ENCODE measurements at places on chromosomes 3 and 15.

- DNase-seq, result peak; percentile 90
These were observed 9.8 kb downstream of the HEG1 start for GRCh38 chr3:125045965-125046364.

- peak; percentile 70 for DNase-seq
These were observed 59.9 kb downstream of the OXSM start for GRCh38 chr3:25849641-25850385.

DNA sequence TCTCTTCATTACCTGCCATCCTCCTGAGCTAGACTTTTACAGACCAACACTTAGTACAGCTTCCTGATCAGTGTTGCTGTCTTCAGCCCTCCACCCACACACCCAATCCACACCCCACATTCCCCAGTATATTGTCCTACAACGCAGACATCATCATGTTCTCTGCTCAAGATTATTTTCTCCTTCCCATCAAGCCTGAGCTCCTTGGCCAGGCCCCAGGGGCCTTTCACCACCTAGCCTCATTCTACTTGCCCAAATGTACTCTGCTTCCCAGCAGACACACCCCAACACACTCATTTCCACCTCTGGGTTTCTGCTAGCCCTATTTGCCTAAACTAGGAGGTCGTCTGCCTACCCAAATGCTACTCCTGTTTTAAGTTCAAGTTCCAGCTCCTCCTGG is 37.0 kb downstream of the DAPK2 start:
- no peak for DNase-seq

DNA sequence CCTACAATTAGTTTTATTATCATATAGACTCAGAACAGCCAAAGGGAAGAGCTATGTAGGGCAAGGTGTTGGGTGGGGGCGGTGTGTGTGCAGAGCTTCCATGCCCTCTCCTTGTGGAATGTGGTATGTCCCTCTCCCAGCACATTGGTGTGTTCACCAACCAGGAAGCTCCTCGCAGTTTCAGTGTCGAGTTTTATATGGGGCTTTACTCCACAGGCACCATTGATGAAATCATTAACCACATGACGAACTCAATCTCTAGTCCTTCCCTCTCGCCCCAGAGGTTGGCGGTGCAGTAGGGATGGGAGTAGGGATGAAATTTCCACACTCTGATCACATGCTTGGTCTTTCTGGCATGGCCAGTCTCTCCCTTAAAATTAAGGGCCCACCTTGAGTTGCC is 13.6 kb upstream of the SRP14 start:
- DNase-seq, result no peak

DNA sequence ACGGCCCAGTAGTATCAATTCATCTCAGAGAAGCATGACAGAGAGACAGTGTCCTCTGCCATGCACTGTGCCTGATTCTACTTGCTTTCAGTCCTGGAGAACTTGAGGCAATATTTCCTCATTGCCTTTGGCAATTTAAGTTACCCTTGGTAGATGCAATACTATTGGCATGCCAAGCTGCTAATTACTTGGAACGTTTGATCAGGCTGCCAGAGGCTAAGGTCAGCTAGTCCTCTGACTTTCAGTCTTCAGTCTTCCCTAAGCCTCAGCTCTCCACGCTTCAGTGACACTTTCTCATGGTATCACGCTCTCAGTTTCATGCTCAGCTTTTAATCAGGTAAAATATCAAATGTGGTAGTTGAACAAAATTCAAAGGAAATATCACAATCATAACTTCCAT is 13.1 kb upstream of the OSBPL11 start:
- DNase-seq, result no peak

DNA sequence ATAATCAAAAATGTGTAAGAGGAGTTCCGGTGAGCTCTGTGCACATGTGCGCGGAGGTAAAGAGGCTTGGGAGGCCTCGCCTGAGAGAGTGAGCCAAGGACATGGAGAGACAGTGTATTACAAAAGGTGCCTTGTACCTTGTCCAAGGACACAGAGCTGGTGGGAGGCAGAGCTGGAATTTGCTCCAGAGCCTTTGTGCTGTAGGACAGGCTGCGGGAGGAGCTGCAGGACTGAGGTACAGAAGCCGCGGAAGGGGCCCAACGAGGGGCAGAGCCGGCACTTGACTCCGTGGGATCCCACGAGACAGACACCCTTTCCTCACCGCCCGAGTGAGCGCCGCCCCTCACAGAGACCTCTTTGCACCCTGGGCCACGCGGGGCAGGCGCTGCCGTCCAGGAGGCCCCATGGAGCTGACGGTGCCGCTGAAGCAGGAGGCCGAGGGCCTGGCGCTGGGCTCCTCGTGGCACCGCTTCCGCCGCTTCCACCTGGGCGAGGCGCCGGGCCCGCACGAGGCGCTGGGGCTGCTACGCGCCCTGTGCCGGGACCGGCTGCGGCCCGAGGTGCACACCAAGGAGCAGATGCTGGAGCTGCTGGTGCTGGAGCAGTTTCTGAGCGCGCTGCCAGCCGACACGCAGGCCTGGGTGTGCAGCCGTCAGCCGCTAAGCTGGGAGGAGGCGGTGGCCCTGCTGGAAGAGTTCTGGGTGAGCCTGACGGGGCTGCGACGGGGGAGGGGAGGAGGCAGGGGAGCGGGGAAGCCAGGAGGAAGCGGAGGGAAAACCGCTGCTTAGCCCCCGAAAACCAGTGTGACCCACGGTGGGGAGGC is 68.7 kb downstream of the SLTM start:
- peak; percentile 33 for DNase-seq

GRCh38 chr15:54620916-54621315 is 575.8 kb downstream of the RSL24D1 start:
- DNase-seq, result no peak

- peak; percentile 75 for DNase-seq
These were observed 69.6 kb downstream of the APBA2 start for GRCh38 chr15:28955160-28955992.

GRCh38 chr3:38588995-38589937 is 60.2 kb downstream of the SCN5A start:
- no peak for DNase-seq

DNA sequence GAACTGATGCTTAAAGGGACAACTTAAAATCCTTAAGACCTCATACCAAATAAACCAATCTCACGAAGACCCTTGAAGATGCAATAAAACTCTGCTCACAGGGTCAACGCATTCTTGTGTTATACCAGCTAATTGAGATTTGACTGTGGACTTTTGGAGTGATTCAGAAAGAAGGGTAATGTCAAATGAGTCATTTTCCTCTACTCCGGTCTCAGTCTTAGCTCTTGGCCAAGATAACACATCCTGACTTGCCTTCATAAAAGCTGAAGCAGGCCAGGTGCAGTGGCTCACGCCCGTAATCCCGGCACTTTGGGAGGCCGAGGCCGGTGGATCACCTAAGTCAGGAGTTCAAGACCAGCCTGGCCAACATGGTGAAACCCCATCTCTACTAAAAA is 3.8 kb downstream of the PKM start:
- DNase-seq, result peak; percentile 88

DNA sequence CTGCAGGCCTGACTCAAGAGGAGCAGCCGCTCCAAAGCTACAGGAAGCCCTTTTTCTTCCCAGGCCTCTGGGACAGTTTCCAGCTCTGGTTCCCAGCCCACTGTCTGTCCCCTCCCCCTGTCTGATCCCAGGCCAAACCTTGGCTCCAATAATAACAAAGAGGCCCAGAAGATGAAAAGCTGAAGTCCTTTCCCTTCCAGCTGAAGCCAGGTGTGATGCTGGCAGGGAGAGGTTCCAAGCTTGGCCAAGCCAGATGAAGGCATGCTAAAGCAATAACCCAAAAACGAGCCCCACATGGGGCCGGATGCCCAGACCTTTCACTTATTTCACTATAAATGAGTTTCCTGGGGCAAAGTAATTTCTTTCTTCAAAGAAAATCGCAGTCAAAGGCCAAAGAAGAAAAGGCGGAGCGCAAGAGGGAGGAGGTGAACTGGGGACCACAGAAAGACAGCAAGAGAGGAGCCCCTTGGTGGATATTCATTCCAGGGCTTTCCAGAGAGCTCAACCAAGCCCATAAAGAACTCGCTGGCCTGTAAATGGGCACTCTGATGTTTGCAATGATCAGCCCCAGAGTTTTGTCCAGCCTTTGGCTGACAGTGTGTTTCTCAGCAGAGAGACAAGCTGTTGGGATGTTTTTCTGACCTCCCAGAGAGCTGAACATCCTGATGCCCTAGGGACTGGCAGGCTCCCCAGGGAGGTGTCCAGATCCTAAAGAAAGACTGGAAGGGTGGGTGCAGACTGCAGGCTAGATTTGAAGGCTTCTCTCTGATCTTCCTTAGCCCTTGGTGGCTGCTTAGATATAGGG is 157.6 kb downstream of the UACA start:
- DNase-seq, result peak; percentile 85

DNA sequence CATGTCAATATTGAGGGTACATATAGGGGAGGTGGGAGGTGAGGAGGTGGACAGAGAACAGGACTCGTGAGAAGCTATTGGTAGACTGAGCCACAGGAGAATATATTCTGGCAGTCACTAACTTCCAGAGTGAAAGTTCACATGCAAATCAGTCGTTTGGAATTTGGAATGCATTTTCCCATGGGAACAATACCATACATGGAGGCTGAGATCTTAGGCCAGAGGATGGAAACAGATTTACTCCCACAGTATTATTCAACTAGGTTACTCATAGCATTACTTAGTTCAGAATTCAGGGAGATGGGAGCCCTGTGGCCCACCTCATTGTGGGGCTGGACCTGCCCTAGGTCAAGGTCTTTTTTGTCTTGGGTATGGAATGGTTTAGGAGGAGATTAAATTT is 36.4 kb upstream of the ABHD2 start:
- peak; percentile 97 for DNase-seq

DNA sequence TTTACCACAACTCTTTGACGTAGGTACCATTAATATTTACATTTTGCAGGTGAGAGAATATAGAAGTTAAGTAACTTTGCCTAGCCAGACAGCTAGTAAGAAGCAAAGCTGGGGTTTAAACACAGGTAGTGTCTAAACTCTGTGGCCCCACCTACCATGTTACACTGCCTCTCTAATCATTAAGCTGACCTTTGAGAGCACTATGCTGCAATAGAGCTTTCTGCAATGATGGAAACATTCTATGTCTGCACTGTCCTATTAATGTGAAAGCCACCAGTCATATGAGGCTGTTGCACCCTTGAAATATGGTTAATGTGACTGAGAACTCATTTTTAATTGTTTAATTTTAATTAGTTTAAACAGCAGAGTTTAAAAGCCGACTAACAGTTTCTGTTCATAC is 6.3 kb upstream of the RARB start:
- DNase-seq, result no peak

GRCh38 chr3:40766396-40766795 is 241.6 kb downstream of the ZNF621 start:
- no peak for DNase-seq

DNA sequence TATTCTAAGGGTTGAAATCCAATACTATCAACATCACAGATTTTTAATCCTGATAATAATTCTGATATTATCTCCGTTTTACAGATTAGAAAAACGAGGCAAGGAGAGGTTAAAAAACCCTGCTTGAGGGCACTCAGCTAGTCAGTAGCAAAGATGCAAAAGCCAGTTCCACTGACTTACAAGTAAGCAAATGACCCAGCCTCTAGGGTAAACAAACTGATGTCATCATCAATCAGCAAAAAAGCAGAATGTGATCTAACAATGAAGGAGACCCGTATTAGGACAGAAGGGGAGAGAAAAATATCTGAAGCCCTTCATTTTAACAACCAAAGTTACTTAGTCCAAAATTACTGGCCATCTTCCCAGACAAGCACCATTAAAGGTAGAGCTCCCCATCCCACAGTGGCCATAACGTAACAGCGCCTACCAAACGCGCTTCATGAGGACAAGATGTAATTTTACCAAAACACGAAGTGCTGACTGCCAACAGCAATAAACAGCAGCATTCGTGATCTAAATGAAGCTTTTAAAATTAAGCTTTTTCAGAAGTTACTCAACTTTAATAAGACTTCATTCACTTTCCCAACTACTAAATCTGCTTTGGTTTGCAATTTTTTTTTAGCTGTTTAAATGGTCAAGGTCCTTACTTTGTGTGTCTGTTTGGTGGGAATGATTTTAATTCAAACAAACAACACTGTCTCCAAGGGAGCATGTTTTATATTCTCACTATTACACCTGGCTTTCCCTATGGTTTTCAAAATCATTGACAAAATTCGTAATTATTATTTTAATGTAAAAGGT is 176.6 kb downstream of the OSBPL10 start:
- DNase-seq, result no peak

DNA sequence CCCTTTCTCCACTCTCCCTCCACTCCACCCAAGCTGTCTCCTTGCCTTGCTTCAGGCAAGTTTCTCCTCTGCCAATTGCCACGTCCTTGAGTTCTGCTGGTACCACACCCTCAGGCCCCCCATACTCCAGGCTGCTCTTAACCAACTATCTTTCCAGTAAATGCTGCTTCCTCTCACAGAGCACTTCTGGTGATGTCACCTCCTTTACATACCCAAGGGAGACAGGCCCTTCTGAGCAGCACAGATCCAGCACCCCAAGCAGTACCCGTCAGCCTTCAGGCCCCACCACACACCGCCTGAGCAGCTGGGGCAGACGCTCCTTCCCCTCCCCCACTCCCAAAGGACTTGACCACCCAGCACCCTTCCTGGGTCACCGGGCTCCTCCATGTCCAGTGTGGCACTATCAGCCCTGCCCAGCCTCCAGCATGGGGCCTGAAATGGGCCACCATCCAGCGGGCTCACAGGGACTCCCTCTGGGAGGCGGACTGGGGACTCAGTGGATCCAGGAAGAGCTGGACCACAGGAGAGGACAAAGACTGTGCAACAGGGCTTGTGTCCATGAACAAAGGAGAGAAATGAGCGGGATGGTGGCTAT is 50.2 kb downstream of the KLF15 start:
- no peak for DNase-seq
